Smooth muscle cell of trachea (primary cell): ENCODE measurements at places on chromosomes 3 and 15. TPM values are rescaled to one million over a fixed set of nuclear protein-coding genes. Genes with fewer than 3 reads are reported as not detected.

Gene GRM7
- total RNA-seq: not detected in 2 replicates

Gene NPAP1
- total RNA-seq: not detected in 2 replicates

Gene DGKG
- total RNA-seq: 0.17 and 0.87 TPM in 2 replicates

Gene USP13
- 12.4 and 23.4 TPM in 2 replicates for total RNA-seq

Gene HAPLN3
- total RNA-seq: 0.87 and 5.3 TPM in 2 replicates

Gene SLC28A2
- not detected in 2 replicates for total RNA-seq

Gene MLF1
- 11.9 and 12.7 TPM in 2 replicates for total RNA-seq

Gene SFMBT1
- 4.5 and 7.1 TPM in 2 replicates for total RNA-seq

Gene GOLGA8S
- under 0.01 and 0.15 TPM in 2 replicates for total RNA-seq

Gene THPO
- total RNA-seq: 0.15 and 0.83 TPM in 2 replicates

Gene CDHR4
- total RNA-seq: 0.33 TPM in 1 of 2 replicates, not detected in the other

Gene C3orf85
- total RNA-seq: not detected in 2 replicates

Gene EID1
- total RNA-seq: 291 and 455 TPM in 2 replicates

Gene VPS33B
- total RNA-seq: 15.0 and 16.5 TPM in 2 replicates

Gene ATP8B4
- total RNA-seq: 3.2 and 7.4 TPM in 2 replicates

Gene ACP3
- 0.99 and 4.5 TPM in 2 replicates for total RNA-seq
